ENCODE measurements at places on chromosomes 13 and 19. TPM values are rescaled to one million over a fixed set of nuclear protein-coding genes. Genes with fewer than 3 reads are reported as not detected.
A peak's percentile ranks its signal among the peaks of the same experiment; 100 is the strongest.

The FPR3 gene
- not detected for total RNA-seq

The TPTE2 gene
- under 0.01 TPM for total RNA-seq

The ZNF177 gene
- total RNA-seq = 0.64 TPM

The SBK2 gene
- not detected for total RNA-seq

The SLC25A41 gene
- total RNA-seq = not detected

The ZNF738 gene
- total RNA-seq = 5.2 TPM

The ASPDH gene
- total RNA-seq = not detected

The ZNF709 gene
- 1.9 TPM for total RNA-seq

The BRSK1 gene
- total RNA-seq = 5.6 TPM

The PSMC4 gene
- 116 TPM for total RNA-seq

The HSD17B14 gene
- 12.2 TPM for total RNA-seq

The SKA3 gene
- 12.9 TPM for total RNA-seq

The NALCN gene
- 1.7 TPM for total RNA-seq

The ZFP30 gene
- 25.1 TPM for total RNA-seq

The LGALS14 gene
- not detected for total RNA-seq

The RDH13 gene
- total RNA-seq = 9.1 TPM

The PGLYRP2 gene
- not detected for total RNA-seq

DNA sequence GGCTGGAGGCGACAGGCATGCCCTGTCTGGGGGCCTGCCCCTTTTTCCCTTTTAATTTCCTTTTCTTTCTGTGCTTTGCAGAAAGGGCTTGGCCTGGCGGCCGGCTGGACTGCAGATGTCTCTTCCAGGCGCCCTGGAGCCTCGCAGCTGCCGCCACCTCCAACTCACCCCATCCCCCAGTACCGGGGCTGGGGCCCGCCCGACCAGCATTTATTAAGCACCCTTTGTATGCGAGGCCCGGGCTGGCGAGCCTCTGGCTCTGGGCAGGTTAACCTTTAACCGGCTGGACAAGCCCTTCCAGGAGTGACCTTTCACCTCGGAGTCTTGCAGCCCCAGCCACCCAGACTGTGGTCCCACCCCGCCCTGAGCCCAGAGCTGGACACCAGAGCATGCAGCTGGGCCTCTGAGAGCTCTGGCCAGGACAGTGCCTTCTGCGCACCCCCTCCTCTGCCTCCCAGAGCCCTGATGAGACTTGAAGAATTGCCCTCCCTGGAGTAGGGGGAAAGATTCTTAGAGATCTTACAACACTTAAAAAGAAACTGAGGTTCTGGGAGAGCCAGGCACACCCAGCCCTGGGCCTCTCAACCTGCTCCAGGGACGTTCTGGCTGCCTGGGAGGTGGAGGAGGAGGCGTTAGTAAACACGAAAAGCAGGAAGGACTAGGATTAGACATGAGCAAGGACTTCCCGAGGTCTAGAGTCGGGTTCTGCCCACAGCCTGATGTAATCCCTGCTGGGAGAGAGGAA is 1.1 kb upstream of the NR2F6 start:
- DNase-seq = peak; percentile 55

GRCh38 chr13:30313311-30313710 is 6.0 kb upstream of the KATNAL1 start:
- no peak for DNase-seq

DNA sequence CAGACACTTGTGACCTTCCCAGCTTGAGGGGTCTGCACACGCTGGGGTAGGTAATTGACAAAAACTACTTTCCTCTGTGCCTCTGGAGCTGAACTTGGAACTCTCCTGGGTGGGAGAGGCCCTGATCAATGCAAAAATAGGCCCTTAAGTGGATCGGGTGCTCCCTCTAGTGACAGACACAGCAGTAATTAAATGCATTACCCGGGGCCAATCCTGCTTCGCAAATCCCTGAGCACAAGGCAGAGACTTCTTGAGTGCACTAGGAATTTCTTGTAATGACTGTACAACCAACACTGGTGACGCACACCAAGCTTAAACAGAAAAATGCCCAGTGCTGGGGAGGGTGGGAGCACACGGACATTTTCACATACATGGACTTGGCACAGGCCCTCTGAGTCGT is 10.6 kb upstream of the UBE2S start:
- DNase-seq = peak; percentile 85

GRCh38 chr13:91544723-91545122 is 146.3 kb downstream of the GPC5 start:
- no peak for DNase-seq

DNA sequence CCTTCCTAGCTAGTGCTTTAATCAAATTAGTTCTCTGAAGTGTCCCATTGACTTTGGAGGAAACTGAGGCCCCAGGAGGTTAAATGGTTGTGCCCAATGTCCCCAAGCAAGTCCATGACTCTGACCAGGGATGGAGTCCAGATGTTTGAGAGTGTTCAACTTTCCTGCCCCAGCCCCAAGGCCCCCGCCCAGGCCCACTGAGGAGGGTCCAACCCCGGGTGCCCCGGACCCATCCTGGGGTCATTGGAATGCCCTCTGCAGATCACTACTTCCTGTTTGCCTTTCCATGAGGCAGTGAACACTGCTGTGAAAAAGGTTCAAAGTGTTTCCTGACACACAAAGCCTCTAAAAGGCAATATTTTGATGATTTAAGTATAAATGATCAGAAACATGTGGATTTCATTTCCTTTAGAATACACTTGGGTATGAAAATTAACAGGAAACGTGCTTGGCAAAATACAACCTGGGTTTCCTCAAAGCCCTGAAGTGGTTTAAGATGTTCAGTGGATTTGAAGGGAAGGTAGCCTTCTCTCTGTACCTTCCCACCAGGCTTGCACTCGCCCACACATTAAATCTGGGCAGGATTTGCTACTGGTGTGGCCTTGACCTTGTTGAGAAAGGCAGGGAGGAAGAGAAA is 335.7 kb downstream of the TSHZ3 start:
- no peak for DNase-seq

DNA sequence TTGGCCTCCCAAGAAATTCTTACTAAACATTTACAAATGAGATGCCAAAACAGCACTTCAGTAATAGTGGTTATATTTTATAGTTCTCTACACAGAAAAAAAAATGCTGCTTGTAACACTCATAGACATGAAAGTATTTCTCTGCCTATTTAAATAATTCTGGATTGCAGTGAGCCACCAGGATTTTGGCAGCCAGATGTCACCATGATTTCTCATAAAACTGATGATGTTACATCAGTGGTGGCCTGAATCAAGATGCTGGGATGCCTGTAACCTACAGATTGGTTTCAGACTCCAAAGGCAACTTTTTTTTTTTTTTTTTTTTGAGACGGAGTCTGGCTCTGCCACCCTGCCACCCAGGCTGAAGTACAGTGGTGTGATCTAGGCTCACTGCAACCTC is 2.7 kb upstream of the CAPS start:
- no peak for DNase-seq

- no peak for DNase-seq
Observed at GRCh38 chr19:46406976-46407375, 6.4 kb downstream of the CCDC8 start.

DNA sequence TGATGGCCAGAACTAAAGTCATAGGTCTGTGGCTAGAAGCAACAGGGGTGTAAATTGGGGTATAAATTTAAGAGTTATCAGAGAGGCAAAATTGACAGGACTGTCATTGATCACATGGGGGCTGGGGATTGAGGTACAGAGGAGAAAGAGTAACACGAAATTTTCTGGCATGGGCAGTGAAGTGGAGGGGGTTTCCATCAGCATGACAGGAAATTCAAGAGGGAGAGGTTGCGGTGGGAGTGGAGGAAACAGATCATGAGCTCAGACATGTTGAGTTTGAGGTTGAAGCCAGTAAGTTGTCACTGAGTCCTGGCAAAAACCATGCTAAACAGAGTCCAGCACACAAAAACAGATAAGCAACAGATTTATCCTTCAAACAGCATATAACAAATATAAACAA is 192.1 kb upstream of the TSC22D1 start:
- DNase-seq = no peak

GRCh38 chr19:7562646-7563393 is 27.3 kb downstream of the PNPLA6 start:
- peak; percentile 6 for DNase-seq

GRCh38 chr19:35260694-35261304 is 8.0 kb upstream of the USF2 start:
- DNase-seq = no peak

GRCh38 chr19:1883784-1884183 is 1.5 kb downstream of the ABHD17A start:
- DNase-seq = no peak

DNA sequence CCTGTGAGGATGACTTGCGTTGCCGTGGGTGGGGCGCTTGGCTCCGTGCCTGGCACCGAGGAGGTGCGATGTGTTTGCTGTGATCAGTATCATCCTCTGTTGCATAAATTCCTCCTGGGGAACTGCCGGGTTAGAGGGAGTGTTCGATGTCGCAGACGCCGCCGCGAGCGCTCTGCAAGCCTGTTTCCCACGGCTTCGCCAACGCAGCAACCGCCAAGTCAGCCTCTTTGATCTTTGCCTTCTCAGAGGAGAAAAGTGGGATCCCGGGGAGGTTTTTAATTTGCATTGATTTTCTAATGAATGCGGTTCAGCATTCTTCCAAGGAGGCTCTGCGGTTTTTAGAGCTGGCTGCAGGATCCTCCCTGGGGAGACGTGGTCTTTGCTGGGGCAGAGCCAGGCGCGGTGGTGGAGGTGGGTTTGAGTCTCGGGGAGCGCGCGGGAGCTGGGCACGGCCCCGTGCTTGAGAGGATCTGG is 7.6 kb downstream of the GPR32 start:
- DNase-seq = peak; percentile 25

DNA sequence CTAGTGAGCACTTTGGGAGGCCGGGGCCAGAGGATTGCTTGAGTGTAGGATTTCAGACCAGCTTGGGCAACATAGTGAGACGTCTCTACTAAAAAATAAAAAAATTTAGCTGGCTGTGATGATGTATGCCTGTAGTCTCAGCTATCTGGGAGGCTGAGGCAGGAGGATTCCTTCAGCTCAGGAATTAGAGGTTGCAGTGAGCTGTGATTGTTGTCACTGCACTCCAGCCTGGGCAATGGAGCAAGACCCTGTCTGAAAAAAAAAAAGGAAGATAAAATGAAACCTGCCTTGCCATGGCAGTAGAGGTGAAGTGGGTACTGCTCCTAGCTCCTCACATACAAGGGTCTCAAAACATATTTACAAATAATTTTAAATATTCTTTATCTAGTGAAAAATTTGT is 7.4 kb downstream of the UCHL3 start:
- no peak for DNase-seq

- DNase-seq = no peak
Observed at GRCh38 chr19:51566489-51567100, 4.5 kb upstream of the ZNF175 start.

- peak; percentile 88 for DNase-seq
Observed at GRCh38 chr13:43686557-43686956, 100.2 kb downstream of the ENOX1 start.

- no peak for DNase-seq
Observed at GRCh38 chr13:52651897-52652195, 790 bp upstream of the SUGT1 start.

DNA sequence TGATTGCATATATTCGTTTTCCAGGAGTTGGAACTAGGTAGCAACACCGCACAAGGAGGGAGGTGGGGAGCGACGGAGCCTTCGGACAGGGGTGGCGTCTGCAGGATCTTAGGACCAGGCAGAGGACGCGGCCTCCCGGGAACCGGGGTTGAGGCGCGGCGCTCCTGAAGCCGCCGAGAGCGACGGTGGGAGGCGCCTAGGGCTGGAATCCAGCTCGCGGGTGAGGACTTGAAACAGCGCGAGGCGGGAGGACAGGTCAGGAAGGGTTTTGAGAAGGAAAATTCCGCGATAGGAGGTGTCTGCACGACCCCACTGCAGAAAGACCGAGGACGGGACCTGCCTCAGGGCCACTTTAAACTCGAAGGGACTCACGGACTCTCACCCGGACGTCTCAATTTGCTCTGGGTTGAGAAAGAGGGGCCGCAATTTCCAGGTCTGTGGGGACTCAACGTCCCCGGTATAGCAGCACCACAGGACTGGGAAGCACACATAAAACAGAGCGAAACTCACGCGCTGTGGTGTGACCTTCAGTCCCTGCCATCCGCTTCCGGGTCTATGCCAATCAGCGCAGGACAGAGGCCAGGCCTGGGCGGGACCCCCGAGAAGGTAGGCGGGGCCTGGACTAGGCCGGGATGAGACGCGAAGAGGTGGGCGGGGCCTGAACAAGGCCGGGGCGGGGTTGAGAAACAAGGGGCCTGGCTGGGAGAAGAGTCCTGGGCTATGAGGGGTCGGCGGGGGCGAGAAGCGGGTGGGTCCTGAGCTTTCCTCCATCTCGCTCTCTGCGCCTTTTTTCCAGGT is at the start of gene ZNF320:
Gene ZNF320, minus strand, starts transcription at position 498 of the 798 bp plus-strand sequence. CDS start 7,380 bp downstream, outside the sequence.
- DNase-seq = peak; percentile 94

GRCh38 chr13:100159584-100159983 is 70.7 kb downstream of the PCCA start:
- DNase-seq = no peak

- DNase-seq = no peak
Observed at GRCh38 chr13:21957833-21958232, 287.0 kb downstream of the FGF9 start.

DNA sequence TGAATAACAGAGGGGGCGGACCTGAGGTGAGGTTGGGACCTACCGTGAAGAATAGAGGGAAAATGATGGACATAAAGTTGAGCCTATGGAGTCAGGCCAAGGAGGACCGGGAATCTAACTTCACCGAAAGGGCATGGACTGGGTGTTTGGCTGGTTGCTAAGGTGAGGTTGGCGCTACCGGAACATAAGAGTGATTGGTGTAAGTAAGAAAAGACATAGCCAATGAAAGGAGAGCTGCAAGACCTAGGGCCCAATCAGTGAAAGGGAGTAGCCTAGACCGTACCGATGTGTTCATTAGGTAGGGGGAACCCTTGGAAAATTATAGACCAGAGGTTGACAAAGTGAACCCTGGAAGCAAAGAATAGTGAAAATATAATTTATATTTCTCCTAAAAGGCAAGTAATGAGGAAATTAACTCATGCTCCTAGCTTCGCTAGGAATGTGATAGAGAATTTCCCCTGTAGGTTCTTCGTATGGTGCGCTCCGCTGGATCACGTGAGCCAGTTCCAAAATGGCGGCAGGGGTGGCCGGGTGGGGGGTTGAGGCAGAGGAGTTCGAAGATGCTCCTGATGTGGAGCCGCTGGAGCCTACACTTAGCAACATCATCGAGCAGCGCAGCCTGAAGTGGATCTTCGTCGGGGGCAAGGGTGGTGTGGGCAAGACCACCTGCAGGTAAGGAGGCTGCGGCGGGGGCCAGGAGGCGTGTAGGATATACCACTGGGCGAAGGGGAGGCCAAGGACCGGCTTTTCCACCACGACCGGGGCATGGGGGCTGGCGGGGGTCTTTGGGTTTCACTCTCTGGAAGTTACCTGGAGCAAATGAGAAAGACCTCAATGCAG is at the start of gene GET3:
Gene GET3, plus strand, starts transcription at position 503 of the 840 bp plus-strand sequence. Its CDS starts 9 bp downstream, at position 512.
- DNase-seq = peak; percentile 100

- no peak for DNase-seq
Observed at GRCh38 chr19:3684817-3685410, 15.4 kb downstream of the PIP5K1C start.

- DNase-seq = no peak
Observed at GRCh38 chr13:81106348-81106747, 765.4 kb upstream of the SPRY2 start.

GRCh38 chr13:70391678-70392077 is 283.4 kb upstream of the KLHL1 start:
- DNase-seq = no peak

- no peak for DNase-seq
Observed at GRCh38 chr13:98143157-98143553, 261 bp downstream of the FARP1 start.

- DNase-seq = no peak
Observed at GRCh38 chr19:45784096-45784495, 1.8 kb upstream of the DMPK start.

Data from fibroblast of villous mesenchyme (primary cell).